ENCODE measurements at places on chromosomes 16 and 17.

DNA sequence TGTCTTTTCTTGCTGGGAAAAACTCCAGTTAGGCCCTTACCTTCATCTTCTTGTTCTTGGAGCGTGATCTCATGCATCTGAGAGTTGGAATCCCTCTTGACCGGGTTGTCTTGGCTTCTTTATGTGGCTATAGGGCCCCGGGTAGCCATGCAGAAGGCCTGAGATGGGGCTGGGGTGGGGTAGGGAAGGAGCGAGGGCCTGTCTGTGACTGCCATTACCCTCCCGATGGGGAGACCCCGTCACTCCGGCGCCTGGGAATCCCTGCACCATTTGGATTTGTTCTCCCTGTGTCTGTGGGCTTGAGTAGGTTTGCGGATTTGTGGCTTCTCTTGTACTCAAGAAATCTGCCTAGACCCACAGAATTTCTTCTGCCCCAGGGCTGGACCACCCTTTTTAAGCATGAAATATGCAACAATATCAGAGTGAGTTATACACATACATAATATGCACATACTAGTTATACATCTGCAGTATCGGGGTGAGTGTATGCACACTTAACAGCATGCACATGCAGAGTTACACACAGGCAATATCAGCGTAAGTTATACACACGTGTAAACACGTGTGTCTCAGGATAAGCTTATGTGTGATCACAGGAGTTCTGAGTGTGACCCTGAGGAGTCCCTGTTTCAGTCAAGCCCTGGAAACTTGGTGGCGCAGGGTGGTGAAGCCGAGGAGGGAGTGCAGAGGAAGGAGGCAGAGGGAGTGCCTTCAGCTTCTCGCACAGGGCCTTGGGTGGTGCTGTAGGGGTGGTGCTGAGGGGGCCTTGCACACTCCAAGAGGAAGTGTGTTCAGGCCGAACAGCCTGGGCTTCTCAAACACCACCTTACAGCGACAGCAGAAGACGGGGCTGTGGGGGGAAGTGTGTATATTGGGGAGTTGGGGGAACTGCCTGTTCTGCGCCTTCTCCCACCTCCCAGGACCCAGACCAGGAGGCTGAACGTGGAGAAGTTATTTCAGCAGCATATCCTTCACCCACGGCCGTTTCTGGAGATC lies 18.5 kb downstream of the CCDC42 start:
- no peak for DNase-seq

DNA sequence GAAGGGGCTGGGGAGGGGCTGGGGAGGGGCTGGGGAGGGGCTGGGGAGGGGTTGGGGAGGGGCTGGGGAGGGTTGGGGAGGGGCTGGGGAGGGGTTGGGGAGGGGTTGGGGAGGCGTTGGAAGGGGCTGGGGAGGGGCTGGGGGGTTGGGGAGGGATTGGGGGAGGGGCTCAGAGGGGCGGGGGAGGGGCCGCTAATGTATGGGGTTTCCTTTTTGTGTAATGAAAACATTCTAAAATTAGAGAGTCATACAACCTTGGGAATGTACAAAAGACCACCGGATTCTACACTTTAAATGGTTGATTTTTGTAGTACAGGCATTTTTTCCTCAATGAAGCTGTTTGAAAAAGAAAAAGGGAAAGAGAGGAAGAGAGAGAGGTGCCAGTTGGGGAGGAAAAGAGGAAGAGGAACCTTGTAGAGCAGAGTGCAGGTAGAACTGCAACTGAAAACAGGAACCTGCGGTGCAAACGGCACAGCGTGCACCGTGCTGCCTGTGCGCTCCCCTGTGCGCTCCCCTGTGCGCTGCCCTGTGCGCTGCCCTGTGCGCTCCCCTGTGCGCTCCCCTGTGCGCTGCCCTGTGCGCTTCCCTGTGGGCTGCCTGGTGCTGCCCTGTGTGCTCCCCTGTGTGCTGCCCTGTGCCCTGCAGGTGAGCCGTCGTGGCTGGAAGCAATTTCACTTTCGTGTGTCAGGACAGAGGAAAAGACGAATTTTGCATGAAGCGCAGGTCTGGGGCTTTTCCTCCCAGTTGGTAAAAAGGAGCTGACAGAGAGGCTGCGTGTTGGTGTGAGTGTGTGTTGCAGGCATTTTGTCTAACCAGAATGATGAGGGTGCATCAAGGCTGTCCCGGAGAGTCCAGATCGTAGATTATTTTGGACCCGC lies 40.8 kb downstream of the METRNL start:
- DNase-seq, result peak; percentile 89

- no peak for DNase-seq
Observed at GRCh38 chr16:78028018-78028417, 5.7 kb downstream of the CLEC3A start.

DNA sequence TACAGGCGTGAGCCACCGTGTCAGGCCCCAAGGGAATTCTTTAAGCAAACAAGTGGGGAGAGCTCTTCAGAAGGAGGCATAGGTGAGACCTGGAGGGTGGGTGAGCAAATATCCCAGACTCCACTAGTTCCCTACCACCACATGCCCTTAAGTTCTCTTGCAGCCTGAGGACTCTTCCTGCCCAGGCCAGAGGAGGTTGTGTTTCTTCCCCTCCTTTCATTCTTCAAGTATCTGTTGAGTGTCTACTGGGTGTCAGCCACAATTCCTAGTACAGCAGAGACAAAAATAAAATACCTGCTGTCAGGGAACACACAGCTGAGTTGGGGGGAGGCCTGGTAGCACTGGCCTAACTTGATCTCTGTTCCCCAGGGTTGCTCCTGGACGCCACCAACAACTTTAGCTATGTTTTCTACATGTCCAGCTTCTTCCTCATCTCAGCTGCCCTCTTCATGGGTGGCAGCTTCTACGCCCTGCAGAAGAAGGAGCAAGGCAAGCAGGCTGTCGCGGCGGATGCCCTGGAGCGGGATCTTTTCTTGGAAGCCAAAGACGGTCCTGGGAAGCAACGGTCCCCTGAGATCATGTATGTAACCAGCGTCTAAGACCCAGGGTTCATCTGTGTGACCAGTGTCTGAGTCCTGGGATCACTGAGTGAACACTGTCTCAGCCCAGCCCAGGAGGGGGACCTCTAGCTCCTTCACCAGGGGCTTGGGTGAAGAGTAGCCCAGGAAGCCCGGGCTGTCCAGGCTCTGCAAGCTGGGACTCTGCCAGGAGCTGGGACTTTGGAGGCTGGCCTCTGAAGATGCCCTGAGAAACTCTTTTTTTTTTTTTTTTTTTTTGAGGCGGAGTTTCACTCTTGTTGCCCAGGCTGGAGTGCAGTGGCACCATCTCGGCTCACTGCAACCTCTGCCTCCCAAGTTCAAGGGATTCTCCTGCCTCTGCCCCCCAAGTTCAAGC lies 5.9 kb upstream of the ARMC7 start:
- peak; percentile 52 for DNase-seq

DNA sequence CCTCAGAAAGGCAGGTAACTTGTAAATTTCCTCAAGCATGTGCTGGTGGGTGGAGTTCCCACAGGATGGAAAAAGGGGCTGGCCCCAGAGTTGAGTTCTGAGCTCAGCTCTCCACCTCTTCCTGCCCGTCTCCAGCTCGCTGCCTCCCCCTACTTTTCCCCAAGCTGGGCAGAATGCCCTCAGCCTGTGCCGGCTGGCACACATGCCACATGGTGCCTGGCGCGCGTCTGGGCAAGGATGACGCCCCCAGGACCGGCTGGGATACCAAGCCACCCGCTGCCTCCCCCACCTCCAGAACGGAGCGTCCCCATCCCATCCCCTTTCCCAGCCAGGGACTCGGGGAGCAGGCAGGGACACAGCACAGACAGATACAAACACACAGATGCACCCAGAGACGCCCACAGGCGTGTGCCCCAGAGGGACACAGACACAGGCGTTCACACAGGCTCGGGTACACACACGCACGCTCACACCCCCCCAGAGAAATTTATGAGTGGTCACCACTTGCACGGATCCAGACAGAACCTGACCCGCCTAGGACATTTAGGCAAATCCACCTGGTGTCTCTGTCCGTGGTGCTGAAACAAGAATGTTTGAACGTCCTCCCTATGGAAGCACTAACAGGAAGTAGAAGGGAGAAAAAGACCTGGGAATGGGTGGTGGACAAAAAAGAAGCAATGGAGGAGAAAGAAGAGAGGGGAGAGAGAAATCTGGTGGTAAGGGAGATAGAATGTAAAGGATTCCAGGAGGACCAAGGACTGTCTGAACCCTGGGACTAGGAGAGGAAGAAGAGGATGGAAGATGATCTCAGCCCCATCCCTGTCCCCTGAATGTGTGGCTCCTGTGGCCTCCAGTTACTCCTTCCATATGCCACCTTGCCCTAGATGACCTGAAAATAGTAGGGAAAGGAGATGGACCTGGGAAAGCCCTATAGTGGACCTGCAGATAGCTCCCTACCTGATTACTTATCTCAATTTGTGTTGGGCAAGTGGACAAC lies 15.5 kb downstream of the NEUROD2 start:
- peak; percentile 84 for DNase-seq

DNA sequence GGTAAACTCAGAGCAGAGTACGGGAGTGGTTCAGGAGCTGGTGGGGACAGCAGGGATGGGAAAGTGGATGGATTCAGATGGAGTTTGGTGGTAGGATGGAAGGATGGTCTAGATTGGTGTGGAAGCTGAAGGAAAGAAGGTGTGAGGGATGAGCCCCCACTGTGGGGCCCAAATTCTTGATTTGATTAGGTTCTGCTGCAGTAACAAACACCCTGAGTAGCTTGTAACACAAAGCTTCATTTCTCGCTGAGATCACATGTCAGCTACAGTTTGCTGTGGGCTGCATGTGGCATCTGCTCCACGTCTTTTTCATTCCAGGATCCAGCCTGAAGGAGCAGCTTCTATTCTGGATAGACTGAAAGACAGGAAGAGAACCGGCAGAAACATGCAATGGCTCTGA lies 143.8 kb downstream of the IRX3 start:
- DNase-seq, result no peak

GRCh38 chr17:81479175-81480071 lies 33.2 kb downstream of the ACTG1 start:
- no peak for DNase-seq

DNA sequence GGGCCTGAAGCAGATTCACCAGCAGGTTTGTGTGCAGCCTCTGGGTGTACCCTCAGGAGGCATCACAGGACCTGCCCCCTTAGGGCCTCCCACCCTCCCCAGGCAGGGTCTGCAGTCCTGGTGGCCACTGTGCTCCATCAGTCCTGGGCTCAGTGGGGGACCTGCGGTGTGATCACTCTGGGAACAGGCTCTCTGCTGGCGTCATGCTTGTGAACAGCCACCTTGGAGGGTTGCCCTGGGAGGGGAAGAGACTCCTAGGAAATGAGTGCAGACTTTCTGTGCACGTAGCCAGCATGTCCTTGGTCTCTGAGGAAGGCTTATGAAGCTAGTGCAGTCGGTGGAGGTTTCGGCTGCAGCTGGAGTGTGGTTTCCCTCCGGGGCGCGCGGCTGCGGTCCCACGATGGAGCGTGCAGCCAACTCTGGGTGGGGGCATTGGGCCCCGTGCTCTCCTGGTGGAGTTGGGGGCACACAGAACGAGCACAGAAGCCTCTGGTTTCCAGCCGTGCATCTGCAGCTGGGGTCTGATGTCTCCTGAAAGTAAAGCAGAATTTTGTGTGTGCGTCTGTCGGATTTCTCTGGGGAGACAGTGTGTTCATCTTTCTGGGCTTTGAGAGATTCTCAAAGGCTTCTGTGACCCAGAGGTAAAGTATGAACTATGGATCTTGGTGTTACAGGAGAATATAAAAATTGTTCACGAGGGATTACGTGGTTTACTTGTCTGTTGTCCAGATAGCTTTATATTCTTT lies 68.1 kb upstream of the ZNF750 start:
- DNase-seq, result no peak

DNA sequence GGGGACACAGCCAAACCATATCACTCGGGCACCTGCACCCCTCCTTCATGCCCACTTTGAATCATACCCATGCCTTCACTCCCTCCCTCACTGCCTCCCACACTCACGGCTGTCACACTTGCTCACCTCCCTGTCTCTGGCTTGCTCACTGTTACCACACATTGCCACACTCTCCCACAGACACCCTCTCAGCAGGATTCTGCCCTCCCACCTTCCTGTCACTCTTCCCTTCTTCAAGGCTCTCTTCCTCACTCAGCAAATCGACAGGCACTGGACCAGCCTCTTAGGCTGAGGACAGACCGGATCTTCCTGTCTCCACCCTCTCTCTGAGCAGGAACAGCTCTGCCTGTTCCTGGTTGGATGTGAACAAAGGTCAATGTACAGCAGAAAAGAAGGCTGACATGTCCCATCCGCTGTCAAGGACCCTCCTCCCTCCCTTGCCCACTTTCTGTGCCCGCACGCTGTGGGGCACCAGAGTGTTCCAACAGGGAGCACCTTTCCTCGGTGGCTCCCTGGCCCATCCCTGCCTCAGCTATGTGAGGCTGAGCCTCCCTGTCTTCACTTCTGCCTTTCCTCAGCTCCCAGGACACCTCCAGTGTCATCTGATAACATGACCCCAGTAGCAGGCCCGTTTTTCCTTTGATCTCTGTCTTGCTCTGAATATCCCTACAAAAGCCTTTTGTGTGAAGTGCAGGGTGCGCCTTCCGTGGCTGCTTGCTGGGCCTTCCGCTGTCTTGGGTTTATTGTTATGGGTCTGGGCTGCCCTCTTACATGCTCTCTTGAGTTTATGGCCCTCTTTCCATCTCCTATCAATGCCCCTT lies 47.0 kb downstream of the CCDC182 start:
- no peak for DNase-seq

GRCh38 chr17:72730077-72730476 lies 362.4 kb downstream of the SLC39A11 start:
- DNase-seq, result no peak

GRCh38 chr16:12201216-12201615 lies 224.7 kb downstream of the SNX29 start:
- DNase-seq, result no peak

GRCh38 chr16:20001856-20002707 lies 71.6 kb downstream of the GPR139 start:
- peak; percentile 55 for DNase-seq

- DNase-seq, result no peak
Observed at GRCh38 chr17:64596439-64596838, 65.7 kb downstream of the SMURF2 start.

DNA sequence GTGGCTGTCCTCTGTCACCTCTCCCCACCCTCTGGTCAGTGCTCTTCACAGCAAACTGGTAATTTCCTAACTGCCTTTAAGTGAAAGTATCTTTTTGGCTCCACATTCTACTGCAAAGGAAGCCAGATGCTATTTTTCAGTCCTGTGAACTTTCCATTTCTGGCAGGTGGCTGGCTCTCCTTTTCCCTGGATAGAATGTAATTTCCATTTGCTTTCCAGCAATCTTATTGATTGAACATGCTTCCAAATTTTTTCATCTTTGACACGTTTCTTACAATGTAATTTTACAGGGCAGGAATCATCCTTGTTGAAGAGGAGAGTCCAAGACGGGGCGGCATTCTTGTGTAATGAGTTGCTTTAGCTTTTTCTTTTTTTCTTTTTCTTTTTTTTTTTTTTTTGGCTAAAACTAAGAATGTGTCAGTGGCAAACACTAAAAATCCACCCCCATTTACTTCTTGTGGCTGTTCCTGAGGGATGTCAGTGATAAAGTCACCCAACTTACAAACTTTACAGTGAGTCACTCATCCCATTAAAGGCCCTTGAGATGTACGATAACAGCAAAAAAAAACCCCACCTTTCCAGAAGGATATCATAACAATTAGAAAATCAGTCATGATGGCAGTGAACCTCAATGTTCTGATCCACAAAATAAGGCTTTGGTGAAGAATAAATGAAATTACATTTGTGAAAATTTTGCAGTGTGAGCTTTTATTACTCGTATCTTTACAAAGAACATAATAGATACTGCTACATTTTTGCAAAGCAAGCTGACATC lies 29.4 kb upstream of the PRKCA start:
- peak; percentile 92 for DNase-seq

- DNase-seq, result no peak
Observed at GRCh38 chr16:20084624-20085226, 11.0 kb upstream of the GPR139 start.
